Activated CD4-positive, alpha-beta T cell treated with anti-CD3 and anti-CD28 coated beads, Interleukin-10, Interleukin-2, amounts not matched to agents 100 ng/mL and 50 ng/mL, durations not matched to agents 16 hours and 8 hours (primary cell): ENCODE measurements at places on chromosomes 12 and 14.
A peak's percentile ranks its signal among the peaks of the same experiment; 100 is the strongest.

DNA sequence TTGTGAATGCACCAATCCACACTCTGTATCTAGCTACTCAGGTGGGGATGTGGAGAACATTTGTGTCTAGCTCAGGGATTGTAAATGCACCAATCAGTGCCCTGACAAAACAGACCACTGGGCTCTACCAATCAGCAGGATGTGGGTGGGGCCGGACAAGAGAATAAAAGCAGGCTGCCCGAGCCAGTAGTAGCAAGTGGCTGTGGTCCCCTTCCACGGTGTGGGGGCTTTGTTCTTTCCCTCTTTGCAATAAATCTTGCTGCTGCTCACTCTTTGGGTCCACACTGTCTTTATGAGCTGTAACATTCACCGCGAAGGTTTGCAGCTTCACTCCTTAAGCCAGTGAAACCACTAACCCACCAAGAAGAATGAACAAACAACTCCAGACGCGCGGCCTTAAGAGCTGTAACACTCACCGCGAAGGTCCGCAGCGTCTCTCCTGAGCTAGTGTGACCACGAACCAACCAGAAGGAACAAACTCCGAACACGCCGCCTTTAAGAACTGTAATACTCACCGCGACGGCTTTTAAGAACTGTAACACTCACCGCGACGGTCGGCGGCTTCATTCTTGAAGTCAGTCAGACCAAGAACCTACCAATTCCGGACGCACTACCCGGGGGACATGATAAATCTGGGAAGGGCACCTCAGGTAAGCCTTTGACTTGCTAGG, 4.6 kb upstream of the LDHB start:
- DNase-seq: no peak

- no peak for DNase-seq
Observed at GRCh38 chr14:102013669-102014200, 49.4 kb downstream of the DYNC1H1 start.

DNA sequence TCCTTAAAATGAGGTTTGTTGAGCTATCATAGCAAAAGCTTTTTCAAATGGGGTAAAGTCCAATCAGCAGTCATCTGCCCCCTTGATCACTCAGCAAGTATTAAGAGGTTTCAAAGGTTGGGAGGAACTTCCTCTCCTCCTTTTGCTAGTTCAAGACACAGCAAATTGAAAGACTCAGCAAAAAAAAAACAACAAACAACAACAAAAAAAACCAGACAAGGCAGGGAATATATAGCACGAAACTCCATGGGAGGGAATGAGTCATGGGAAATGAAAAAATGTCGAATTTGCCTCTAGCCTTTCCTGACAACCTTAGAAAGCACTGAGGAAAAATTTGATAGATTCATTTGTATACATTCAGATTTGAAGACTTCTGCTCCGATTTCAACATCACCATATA, 1.6 kb upstream of the SLC7A8 start:
- no peak for DNase-seq

DNA sequence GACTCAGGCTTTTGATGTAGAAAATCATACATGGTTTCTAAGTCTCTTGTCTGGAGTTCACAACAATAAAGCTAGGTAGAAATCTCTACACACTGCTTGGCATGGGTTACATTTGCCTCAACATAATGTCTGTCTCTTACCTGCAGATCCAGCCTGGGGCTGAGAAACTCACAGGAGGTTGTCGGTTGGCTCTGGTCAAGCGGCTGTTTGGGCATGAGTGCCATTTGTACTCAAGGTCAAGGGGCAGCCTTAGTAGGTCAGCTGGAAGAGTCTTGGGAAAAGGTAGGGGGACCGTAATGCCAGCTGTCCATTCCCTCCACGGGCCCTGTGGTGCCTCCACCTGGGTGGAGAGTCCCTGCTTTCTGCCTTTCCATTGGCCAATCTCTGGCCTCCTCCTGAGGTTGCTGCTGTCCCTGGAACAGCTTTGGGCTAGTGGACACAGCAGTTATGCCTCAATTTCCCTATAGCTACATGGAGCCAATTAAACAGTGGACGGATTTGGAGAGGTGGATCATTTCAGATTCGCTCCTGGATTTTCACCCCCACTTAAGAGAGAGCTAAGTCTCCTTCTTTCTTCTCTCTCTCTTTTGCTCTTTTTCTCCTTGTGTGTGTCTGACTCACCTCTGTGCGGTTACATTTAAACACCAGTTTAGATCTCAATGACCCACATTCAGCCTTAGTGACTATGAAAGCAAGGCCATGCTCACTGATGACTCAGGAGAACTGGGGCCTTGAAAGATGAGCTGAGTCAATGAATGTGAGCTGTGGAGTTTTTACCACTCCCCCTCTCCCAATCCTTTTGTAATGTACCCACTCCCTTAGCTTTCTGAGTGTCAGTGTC, 132.8 kb upstream of the HIF1A start:
- peak; percentile 89 for DNase-seq

GRCh38 chr12:100395811-100396210, 38.9 kb downstream of the SLC17A8 start:
- DNase-seq: no peak

- DNase-seq: no peak
Observed at GRCh38 chr14:38958589-38958988, 144.4 kb downstream of the SEC23A start.

- no peak for DNase-seq
Observed at GRCh38 chr12:46659032-46659650, 166.7 kb downstream of the SLC38A4 start.

GRCh38 chr12:47014474-47014873, 64.9 kb upstream of the PCED1B start:
- DNase-seq: no peak

DNA sequence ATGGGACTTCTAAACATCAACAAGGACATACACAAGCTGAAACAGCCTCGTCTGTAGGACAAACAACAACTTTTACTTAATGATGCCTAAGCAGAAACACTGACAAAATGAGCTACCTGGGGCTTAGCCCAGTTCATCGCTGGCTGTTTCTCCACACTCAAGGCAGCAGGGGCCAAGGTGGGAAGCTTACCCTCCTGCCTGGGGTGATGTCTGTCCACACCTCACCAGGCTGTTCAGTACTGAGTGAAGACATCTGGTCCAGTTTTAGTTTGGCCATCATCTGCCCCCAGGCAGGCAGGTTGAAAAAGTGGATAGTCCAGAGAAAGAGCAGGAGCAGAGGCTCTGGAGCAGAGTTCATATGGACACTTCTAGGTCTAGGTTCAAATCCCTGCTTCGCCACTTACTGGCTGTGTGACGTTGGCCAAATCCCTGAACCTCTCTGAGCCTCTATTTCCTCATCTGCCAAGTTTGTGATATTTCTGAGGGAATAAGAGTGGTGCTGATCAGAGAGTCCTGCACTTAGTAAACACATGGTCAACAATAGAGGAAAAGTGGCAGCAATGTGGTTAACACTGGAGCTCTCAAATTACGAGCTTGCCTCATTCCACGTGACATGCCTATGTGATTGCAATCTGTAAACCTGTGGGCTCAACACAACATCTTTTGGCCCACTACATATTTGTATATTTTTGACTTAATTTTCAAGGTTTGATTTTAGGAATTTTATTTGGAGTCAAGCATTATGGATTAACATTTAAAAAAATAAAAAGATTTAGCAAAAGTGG, 720.1 kb upstream of the TMEM132C start:
- no peak for DNase-seq

GRCh38 chr14:91274796-91275195, 30.3 kb upstream of the GPR68 start:
- no peak for DNase-seq

DNA sequence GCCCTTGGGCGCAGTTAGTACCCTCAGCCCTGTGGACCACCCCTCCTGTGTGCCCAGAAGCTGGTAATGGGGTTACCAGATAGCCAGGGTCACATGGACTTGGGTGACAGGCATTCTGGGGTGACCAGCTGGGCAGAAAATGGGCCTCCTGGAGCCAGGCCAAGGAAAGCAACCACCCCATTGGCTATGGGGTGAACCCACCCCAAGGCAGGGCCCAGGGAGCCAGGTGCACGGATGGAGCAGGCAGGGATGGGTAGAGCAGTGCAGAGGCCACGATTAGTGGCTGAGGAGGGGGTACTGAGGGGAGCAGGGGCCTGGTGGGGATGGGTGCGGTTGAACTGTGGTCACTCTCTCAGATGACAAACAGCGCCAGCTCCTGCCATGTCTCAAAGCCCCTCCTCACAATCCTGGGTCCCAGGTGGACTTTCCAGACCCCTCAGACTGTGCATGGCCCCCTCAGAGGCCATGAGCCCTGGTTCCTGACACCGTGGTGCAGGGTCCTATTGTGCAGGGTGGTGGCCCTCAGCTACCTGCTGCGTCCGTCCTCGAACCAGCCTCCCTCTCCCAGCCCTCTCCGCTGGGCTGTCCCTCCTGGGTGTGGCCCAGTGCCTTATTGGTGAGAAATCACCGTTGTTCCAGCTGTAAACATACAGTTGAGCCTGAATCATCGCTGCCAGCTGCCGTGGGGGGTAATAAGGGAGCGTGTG, 23.4 kb upstream of the BEGAIN start:
- no peak for DNase-seq

DNA sequence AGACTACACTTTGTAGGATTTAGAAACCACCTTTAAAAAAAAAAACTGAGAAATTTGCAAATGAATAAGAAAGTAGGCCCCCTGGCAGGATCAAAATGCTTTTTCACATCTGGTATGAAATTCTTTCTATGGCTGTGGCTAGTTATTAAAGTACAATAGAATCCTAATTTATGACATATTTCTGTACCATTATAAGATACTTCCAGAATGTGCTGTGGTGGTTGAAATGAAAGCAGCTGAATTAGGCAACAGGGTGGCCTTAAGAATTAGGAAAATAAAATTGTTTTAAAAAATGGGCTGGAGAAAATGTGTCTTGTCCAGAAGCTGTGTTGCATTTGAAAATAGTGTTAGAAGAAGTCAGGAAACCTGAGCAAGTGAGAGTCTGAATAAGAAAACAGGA, 85.9 kb upstream of the PDE3A start:
- DNase-seq: no peak

DNA sequence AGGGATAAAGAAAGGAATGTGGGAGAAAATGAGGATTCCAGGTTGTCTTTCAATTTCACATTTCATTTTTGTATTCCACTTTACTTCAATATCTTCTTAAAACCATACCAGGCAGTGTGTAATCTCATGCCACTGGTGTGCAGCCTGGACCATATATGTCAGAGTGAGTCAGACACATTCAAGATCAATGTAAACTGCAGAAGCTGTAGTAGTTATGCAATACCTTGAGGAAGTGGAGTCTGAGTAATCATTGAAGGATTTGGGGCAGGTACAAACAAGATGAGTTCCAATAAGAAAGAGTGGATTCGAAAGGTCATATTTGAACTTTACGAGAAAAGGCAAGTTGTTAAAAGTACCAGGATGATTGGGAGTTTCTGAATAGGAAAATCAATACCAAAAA, 14.1 kb downstream of the PLCZ1 start:
- no peak for DNase-seq

GRCh38 chr12:12007001-12007712, 63.6 kb upstream of the BCL2L14 start:
- DNase-seq: peak; percentile 94

GRCh38 chr12:87216436-87216835, 812.8 kb downstream of the C12orf50 start:
- no peak for DNase-seq

GRCh38 chr14:82029038-82029437, 495.4 kb upstream of the SEL1L start:
- DNase-seq: no peak

- DNase-seq: peak; percentile 89
Observed at GRCh38 chr12:93785249-93786010, 108.3 kb downstream of the CRADD start.

DNA sequence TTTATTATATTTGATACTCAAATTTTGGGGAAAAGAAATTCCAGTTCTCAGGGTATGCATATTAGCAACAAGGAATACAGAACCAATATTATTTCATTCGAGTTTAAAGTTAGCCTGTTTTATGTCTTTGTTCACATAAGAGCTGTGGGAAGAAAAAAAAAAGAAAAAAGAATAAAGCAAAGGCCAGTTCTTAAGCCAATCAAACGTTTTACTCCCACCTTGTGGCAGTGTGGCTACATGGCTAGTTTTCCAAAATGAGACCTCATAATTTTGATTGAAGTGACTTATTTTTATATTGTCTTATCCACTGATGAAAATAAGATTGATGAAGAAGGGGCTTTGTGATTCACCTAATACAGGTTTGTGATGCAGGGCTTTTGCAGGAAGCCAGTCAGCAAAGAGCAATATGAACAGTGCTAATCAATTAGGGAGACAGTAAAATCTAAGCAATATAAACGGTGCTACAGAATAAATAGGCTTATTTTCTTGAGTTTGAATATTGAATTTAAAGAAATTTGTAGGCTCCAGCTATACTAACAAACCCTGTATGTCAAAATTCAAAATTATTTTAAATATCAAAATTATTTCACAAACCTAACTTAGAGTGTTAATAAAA, 624.1 kb upstream of the FOXG1 start:
- no peak for DNase-seq

DNA sequence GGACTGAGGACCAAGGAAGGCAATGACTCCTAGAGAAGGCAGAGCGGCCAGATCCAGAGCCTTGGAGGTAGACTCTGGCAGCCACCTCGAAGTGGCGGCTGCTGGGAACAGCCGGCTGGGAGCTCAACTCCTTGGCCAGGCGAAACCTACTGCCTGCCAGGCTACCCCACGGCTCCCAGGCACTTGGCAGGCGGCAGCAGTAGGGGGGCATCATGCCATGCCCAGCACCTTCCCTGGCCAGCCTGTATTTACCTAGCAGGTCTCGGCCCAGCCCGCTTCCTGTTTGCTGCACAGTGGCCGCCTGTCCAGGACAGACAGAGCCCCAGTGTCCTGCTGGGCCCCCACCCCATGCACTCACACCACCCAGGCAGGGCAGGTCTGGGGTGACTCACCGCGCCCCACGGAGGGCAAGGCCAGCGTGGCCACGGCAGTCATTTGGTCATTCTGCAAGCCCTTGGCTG, 10.2 kb downstream of the TRPV4 start:
- DNase-seq: no peak

- DNase-seq: peak; percentile 20
Observed at GRCh38 chr12:52168019-52168717, 23.6 kb downstream of the KRT80 start.

DNA sequence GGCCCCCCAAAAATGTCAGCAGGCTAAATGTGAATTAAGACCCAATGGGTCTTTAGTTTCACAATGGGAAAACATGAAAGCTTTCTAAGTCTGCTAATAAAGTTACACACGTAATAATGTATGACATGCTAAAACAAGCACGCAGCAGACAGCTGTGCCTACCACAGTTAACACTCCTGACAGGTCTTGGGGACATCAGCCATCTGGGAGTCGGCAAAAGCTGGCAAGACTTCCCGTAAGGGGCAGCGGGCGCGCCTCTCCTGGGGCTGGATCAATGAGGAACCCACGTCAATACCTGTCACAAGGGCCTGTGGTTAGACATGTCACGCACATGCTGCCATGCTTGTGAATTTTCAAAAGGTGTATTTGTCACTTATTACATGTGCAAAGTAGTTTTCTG, 45.0 kb downstream of the ACTN1 start:
- DNase-seq: no peak

DNA sequence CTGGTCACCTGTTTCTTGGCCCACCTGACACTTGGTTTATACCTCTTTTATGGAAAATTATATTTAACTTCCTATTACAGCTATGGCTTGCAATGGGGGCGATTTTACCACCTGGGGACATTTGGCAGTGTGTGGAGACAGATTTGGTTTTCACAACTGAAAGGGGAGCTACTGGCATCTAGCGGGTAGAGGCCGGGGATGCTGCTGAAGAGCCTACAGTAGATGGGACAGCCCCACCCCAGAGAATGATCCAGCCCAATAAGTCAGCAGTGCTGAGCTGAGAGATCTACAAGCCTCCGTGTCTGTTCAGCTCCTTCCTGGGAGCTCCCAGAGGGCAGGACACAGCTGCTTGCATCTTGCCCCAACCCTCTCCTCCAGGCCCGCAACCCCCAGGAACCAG, 302.8 kb downstream of the CACNA1C start:
- no peak for DNase-seq

GRCh38 chr14:41872931-41873685, 266.4 kb downstream of the LRFN5 start:
- DNase-seq: no peak
